ENCODE measurements at places on chromosomes 5 and 9.

DNA sequence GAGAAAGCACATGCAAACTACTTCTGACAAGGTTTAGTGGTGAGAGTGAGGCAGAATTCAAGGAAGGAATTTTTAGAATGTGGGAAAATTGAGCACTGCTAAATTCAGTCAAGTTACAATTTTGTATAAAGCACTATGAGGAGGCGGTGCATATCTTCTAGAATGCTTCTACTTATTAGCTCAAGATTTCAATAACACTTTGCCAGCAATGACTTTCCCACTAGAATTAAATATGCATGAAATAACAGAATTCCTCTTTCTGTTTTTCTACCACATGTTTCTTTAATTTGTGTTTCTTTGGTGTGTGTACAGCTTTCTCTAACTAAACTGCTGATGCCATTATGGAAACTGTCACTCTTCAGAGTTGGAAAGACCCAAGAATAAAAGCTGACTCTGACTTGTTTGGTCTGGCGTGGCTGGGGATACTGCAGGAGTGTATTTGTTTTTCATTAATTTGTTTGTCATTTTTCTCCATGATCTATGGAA is 163.5 kb downstream of the ARSB start:
- no peak for DNase-seq

GRCh38 chr5:150044329-150044681 is 42.0 kb downstream of the CSF1R start:
- no peak for DNase-seq

GRCh38 chr5:154274828-154275185 is 84.3 kb downstream of the GALNT10 start:
- DNase-seq, result no peak

GRCh38 chr9:138063033-138063432 is 185.5 kb downstream of the CACNA1B start:
- DNase-seq, result no peak

DNA sequence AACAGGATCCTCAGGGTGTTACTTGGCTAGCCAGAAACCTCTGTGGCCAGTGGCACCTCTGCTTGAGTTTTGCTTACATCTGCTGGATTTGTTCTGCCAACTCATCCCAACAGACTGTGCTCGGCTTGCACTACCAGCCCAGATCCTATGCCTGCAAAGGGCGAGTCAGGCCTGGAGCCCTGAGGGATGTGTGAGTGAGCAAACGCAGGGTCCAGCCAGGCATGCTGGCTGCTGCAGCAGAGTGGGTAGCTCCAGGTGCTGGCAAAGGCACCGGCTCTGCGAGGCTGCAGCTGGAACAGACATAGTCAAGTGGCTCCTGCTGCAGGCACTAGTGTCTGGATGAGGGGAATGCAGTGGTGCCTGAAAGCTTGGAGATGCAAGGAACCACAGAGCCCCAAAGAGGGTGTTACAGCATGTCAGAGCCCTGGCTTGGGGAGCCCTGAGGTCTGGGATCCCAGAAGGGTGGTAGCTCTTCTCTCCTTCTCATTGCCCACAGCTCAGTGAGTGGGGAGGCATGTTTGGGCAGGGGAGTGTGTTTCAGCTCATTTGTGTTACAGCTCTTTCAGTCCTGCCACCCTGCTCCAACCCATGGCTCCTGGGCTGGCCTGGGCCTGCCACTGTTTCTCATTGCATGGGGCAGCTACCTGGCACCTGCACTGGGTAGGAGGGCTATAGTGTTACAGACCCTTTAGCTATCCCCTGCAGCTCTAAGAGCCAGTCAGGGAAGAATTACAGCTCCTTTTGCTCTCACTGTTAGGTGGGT is 332.6 kb downstream of the TAF11L14 start:
- no peak for DNase-seq

DNA sequence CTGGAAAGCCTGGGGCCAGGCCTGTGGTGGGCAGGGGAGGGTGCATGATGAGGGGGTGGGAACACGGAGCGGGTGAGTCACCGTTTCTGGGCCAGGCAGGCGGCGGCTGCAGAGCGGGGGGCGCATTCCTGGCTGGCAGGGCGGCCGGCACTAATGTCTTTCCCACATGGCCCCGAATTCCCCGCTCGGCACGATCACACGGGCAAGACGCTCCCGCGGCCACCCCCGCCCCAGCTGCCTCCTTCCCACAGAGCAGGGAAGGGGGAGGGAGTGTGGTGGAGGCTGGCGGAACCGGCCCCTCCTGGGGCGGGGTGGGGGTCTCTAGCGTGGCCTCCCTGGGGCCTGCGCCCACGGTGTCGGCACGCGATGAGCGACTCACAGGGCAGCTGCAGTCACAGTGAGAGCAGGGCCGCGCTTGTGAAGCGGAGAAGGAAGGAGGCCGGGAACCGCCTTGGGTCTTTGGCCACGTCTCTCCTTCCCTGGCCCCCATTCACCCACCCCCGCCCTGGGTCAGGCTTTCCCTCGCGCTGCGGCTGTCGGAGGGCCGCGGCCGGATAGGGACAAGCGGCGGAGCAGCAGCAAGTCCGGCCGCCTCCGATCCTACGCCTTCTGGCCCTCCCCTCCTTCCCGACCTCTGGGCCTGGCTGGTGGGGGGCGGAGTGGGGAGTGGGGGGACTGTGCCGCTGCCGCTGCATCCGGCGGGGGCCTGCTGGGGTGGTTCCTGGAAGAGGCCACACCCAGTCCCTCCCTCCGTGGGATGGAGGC is 48.9 kb downstream of the CXXC5 start:
- DNase-seq, result no peak

GRCh38 chr9:570187-570586 is 271.3 kb upstream of the DMRT1 start:
- DNase-seq, result no peak

DNA sequence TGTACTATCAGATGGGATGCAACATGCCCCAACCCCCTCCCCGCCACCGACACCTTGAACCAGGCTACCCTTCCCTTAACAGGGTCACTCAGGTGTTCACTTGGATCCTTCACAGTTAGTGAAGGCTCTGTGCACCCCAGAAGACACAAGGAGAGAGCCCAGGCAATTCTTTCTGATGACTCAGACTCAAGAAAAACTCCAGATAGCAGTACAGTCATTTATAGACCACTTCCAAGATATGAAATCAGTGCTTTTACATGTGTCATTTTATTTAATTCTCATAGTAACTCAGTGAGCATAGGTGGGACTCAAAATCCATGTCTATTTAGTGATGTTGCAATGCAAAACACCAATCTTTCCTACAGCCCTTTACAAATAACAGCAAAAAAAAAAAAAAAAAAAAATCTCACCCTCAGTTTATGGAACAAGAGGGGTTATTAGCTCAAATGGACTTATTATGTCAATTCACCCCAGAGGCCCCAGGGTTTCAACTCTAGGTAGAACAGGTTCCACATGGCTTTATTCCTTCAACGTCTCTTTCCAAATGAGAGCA is 71.9 kb downstream of the FOXD1 start:
- no peak for DNase-seq

DNA sequence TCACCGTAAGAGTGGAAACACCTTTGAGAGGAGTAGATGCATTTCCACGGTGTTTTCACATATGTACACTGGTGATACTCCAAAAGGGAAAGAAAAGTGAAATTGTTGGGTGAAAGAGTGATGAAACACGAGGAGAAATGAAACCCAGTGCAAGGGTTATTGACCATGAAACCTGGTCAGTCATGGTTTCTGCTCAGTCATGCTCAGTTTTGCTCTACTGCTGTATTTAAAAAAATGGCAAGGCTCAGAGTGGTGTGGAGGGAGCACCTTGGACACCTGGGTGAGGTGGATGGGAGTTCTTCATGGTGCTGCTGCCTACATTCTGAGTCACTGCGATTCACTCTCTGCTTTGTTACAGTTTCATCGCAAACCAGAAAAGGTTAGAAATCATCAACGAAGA is 32.3 kb downstream of the NTRK2 start:
- no peak for DNase-seq

DNA sequence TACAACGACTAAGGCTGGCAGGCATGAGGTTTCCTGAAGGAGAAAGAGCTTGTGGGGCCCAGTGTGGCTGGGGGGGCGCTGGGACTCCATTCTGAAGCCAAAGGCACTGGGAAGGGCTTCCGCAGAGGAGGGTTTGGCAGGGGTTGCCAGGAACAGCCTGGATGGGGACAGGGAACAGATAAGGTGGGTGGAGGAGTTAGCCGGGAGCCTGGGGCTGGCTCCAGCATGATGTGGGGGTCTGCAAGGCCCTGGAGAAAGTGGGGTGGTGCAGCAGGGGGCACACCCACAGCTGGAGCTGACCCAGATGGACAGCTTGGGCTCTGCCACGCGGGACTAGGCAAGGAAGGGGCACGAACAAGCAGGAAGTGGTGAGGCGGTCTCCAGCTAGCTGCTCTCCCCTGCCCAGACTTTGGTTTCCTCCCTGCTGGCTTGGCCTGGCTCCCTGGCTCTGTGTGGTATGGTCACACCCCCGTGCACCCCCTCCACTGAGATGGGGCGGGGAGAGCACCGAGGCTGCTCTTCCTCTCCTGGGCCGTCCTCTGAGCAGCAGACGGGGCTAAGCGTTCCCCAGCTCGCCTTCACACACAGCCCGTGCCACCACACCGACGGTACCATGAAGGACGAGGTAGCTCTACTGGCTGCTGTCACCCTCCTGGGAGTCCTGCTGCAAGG is at the start of gene LTC4S:
Gene LTC4S (plus strand): TSS at position 519 of the 672 bp plus-strand sequence. CDS start 95 bp downstream, at position 614.
- peak; percentile 67 for DNase-seq

- no peak for DNase-seq
These were observed 81.7 kb upstream of the LMX1B start for GRCh38 chr9:126532019-126532462.

- DNase-seq, result no peak
These were observed 195.5 kb upstream of the CLINT1 start for GRCh38 chr5:158054223-158055110.

DNA sequence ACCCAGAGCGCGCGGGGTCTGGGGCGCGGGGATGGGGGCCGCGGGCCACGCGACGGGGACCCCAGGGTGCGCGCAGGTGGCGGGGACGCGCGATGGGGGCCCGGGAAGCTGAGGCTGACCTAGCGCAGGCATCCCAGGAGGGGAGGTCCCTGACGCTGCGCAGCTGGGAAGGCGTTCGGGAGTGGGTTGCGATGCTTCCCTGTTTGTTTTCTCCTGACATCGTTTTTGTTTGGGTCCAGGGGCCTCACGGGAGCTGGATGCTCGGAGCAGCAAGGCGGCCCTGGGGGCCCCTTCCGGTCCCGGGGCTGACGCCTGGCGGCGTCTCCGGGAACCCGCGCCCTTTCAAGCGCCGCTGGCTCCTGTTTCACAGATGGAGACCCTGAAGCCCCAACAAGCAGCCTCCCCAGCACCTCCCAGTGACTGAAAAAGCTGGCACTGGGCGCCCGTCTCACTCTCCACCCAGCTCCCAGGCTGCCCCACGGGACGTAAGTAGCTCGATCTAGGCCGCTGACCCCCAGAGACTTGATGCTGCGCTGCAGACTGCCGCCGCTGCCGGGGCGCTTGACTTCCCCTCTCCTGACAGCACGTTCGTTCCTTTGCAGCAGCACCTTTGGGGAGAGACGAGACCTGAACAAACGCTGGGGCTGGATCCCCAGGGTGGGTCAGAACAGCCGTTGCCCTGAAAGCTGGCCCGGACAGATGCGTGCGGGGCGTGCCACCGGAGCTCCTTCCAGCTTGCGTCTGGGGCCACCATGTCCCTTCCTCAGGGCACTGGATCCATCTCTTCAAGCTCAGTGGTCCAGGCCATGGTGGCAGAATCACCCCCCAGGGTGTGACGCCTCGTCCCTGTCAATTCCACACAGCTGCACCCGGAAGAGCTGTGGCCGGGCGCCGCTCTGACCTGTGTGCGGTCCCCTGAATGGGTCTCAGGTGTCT is 593 bp downstream of the BRD3OS start:
- DNase-seq, result peak; percentile 45

DNA sequence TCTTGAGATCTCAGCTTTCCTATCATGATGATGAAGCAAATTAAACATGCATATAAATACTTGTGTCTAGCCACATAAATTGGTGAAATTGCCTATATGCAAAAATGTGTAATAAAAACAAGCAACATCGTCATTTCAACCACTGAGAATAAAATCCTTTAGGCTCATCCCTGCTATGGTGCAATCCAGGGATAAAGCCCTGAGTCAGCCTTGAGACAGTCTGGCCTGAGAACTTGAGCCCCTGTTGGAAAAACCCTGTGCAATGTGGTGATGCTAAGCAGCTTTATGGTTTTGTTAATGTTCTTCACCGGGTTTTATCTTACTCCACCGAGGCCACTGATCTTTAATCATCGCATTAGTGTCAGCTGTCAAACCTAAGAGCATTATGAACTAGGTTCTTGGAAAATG is 170.5 kb downstream of the DCP2 start:
- DNase-seq, result no peak

DNA sequence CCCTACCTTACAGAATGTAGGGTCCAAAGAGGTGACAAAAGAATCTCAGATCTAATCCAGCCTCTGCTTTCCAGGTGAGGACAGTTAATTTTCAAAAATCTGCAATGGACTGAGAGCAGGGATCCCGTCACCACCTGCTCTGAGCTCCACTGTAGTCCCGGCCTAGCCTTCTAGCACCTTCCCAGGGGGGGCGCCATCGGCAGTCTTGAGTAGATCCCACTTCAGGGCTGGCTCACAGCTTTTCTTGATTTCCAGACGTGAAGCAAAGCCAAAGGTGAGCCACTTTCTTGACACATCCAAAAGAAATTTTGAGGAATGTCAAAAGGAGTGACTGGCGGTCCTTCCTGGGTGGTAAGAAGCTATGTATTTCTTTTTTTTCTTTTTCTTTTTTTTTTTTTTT is 114.1 kb downstream of the SYK start:
- DNase-seq, result no peak

GRCh38 chr9:128118971-128119665 is 8.4 kb downstream of the PTGES2 start:
- DNase-seq, result no peak

- no peak for DNase-seq
These were observed 31.9 kb upstream of the NPR3 start for GRCh38 chr5:32679218-32679617.

GRCh38 chr5:53253421-53253871 is 143.9 kb upstream of the MOCS2 start:
- DNase-seq, result no peak

DNA sequence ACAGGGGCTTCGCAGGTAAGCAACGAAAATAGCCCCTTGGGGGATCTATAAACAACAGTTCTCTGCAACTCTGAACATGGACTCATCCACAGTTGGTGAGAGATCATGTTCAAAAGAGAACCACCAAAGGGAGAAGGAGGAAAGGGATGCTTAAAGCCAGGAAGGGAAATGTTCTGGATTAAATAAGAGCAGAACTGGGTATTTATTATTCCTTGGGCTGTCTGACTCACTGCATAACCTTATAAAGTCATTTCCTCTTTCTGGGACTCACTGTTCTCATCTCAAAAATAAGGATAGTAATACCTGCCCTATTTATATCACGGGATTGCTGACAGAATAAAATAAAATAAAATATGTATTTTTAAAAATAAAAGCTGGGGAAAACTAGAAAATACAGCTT is 11.2 kb upstream of the MARCHF3 start:
- no peak for DNase-seq

- no peak for DNase-seq
These were observed 133.6 kb downstream of the WDR41 start for GRCh38 chr5:77358255-77359205.

DNA sequence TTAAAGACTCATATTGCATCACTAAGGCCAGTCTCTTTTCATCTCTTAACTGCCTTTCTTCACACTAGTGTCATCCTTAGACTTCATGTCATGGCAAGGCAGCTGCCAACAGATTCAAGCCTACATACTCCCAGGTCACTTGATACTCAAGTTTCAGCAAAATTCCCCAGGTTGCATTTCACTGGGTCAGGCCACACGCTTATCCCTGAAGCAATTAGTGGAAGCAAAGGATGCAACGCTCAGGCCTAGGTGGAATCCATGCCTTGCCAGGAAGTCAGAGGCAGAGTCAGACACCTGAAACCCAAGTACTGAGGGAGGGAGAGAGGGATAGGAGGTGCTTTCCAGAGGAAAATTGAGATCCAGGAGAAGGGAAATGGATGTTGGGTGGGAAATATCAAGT is 28.9 kb downstream of the YIPF5 start:
- no peak for DNase-seq
